ENCODE measurements at places on chromosomes 4 and X.

DNA sequence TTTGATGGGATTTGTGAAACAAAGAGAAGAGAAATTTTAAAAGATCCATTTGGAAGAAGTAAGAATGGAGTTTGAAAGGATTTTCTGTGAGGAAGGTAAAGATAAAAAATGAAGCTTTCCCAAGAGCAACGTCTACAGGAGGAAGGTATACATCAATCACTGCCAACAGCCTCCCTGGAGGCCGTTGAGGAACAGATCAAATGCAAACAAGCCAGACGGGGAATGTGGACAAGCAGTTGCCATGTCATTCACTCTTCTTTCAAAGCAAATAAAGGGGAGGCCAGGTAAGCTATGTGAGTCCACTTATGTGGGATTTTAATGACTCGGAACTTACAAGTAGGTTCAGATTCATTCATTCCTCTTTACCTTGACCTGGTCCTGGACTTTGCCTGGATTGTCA, 1020.5 kb upstream of the AGA start:
- no peak for DNase-seq

DNA sequence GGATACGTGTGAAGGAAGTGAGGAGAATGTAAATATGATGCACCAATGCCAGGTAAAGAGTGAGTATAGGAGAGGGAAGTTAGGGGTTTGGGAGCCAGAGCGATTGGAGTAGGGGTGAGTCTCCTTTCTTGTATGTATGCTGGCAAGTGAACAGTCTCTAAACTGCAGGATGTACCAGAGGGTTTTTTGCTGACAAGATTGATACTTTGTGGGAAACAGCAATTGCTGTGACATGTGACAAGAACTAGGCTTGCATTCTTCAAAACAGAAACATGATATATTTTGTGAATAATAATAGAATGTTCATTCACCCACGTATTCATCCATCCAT, 706 bp downstream of the CHIC1 start:
- DNase-seq, result no peak

DNA sequence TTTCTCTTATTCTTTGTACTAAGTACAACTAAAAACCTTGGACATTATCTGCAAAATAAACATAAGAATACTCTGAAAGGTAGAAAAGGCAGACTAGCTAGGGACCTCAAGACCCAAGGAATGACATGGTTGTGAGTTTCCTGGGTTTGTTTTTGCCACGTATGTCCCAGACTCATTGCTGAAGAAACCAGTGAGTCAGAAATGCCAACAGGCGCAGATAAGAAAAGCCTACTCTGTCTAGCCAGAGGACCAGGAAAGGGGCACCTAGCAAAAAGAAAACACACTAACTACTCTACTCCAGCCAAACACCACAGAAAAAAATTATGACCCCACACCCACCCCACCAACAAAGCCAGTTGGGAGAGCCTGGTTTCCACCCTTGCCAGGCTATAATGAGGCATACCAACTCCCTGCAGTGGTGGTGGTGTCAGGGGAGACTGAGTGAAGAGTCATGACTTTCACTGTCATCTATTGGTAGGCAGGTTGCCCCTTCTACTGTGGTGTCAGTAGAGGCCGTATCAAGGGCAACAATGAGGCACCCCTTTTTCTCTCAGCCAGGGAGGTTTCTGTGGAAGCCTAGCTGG, 10.9 kb downstream of the MTMR1 start:
- no peak for DNase-seq

- DNase-seq, result no peak
Measured at GRCh38 chr4:53905941-53906377, 158.4 kb downstream of the CHIC2 start.

DNA sequence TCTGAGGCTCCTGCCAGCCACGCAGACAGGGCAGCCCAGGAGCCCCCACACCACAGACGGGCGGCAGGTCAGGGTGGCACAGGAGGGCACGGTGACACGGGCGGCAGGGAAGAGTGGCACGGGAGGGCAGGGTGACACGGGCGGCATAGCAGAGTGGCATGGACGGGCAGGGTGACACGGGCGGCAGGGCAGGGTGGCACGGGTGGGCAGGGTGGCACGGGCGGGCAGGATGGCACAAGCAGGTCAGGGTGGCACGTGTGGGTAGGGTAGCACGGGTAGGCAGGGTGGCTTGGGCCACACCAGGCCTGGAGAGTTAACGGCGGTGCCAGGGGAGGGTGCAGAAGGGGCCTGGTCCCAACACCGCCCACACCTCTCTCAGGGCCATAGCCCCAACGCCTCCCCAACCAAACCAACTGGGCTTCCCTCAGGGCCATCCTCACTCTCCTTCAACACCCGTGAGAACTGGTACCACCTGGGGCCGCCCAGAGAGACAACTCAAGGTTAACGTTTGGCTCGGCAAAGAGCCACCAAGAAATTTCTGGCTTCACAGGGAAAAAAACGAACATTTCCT, 3.4 kb downstream of the CTBP1 start:
- no peak for DNase-seq

GRCh38 chr4:76738086-76738931, 159.6 kb downstream of the SOWAHB start:
- DNase-seq, result no peak
